ENCODE measurements at places on chromosomes 13 and 19. TPM values are rescaled to one million over a fixed set of nuclear protein-coding genes. Genes with fewer than 3 reads are reported as not detected.
A peak's percentile ranks its signal among the peaks of the same experiment; 100 is the strongest.

DNA sequence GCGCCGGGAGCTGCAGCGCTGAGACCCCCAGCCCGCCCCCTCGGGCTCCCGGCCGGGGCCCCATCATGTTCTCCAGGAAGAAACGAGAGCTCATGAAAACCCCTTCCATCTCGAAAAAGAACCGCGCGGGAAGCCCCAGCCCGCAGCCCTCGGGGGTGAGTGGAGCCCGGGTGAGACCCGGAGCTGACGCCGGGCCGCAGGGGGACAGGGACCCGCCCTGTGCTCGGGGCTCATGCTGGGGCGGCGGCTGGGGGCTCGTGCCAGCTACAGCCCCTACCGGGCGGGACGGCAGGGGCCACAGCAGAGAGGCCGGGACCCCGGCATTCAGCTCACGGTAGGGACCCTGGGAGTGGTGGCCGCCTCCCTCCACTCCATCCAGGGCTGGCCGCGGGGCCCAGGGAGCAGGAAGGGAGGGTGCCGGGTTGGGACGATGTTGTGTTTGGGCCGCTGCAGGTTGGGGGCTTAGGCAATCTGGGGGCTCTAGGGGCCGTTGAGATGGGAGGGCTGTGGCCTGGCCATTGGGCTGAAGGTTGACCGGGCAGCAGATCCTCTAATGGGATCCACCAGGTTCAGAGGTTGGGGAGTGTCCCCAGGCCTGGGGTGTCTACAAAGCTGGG, 482 bp downstream of the ARHGAP45 start:
- H3K36me3 ChIP-seq = no peaks in the 10 kb centered on the region
- DNase-seq = no peak
- H3K4me1 ChIP-seq = peaks cover 34% of the 10 kb centered on the region
- H3K27me3 ChIP-seq = peaks cover 70% of the 10 kb centered on the region
- H3K27ac ChIP-seq = no peak overlapping the region
- H3K4me3 ChIP-seq = peak overlapping the region; percentile 11

DNA sequence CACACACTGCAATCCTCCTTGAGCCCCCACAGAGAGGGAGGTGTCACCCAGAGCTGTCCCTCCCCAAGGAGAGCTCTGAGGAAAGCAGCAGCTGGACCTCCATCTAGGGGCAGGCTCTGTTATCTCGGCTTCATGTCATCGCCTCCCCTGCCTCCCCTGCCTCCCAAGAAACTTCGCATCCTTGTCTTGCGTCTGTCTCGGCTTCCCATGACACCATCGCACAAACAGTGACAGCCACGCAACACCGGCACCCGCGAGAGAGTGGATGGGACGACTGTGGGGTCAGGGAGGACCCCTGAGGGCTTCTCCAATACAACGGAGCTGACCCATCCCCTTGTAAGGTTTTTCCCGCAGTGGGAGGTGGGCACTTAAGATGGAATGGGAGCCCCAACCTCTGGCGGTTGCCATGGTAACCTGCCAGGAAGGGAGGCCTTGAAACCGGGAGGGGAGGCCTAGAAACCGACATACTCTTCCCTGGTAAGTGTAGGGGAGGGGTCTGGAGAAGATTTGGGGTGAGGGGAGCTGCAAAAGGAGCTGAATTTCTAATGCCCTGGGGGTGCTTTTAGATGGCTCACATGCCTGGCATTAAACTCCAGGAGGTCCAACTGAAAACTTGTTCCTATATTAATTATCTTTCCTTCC, 16.3 kb downstream of the TLE2 start:
- peaks cover 8% of the 10 kb centered on the region for H3K36me3 ChIP-seq
- H3K4me3 ChIP-seq = no peak overlapping the region
- no peaks in the 10 kb centered on the region for H3K27me3 ChIP-seq
- no peaks in the 10 kb centered on the region for H3K4me1 ChIP-seq
- no peak for DNase-seq

DNA sequence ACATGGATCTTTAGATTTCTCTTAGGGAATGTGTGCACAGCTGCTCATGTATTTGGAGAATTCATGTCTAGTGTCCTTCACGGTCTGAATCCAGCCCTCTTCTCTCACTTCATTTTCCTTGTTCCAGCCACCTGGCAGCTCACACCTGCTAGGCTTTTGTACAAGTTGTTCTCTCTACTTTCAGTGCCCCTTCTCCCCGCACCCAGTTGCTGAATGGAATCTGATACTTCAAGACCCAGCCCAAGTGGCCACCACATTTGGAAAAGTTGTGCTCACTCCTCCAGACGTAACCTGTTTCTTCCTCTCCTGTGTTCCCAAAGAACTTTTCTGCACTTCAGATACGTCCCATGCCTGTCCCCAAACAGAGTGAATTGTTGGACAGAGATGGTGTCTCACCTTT, 235.6 kb downstream of the SHISA2 start:
- H3K4me1 ChIP-seq = 0 out of 2 replicates have a peak, but pooled peaks cover 5% of the 10 kb centered on the region
- no peaks in the 10 kb centered on the region for H3K27me3 ChIP-seq
- no peak overlapping the region for H3K27ac ChIP-seq
- no peaks in the 10 kb centered on the region for H3K36me3 ChIP-seq
- DNase-seq = no peak
- no peak overlapping the region for H3K4me3 ChIP-seq

DNA sequence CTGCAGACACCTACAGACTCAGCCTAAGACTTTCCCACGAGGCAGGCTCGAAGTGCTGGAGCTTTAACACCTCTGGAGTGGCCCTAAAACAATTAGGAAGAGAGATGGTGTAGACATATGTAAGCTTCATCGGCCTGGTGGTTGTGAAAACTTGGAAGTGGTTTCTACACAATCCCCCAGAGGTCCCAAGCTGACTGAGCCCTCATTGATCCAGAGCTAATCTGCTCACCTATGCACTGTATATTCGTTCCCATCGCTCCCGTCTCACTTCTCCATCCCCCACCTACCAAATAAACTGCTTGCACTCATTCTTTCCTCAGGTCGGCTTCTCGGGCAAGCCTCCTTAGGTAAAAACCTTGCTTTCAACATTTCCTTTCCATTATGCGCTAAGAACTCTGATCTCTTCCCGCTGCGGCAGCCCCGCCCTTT, 767 bp upstream of the ZNF793 start:
- H3K36me3 ChIP-seq = no peaks in the 10 kb centered on the region
- H3K27me3 ChIP-seq = no peaks in the 10 kb centered on the region
- no peaks in the 10 kb centered on the region for H3K4me1 ChIP-seq
- H3K4me3 ChIP-seq = no peak overlapping the region
- no peak for DNase-seq
- H3K27ac ChIP-seq = no peak overlapping the region

DNA sequence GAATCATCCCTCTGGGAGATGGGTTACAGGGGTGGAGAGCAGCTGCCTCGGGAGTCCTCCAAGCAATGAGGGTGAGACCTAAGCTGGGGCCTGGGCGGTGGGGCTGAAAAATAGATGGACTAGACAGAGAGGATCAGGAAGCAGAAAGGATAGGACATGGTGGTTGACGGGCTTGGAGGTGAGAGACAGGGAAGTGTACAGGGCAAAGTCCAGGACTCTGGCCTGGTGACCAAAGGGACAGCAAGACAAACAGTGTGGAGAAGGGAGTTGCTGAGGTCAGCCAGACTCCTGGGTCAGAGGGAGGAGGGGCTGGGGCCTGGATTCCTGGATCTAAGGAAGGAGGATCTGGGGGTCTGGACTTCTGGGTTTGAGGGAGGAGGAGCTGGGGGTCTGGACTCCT, 5.5 kb downstream of the PHLDB3 start:
- DNase-seq = no peak
- H3K4me3 ChIP-seq = no peak overlapping the region

ZNF578 gene
- total RNA-seq = 0.58 TPM

- H3K4me1 ChIP-seq = no peaks in the 10 kb centered on the region
- no peak overlapping the region for H3K27ac ChIP-seq
- no peaks in the 10 kb centered on the region for H3K36me3 ChIP-seq
- no peak overlapping the region for H3K4me3 ChIP-seq
- no peaks in the 10 kb centered on the region for H3K27me3 ChIP-seq
- DNase-seq = no peak
Observed at GRCh38 chr13:63838366-63839110, 2422.9 kb upstream of the PCDH20 start.

- H3K4me1 ChIP-seq = no peaks in the 10 kb centered on the region
- no peaks in the 10 kb centered on the region for H3K36me3 ChIP-seq
- no peak overlapping the region for H3K27ac ChIP-seq
- H3K27me3 ChIP-seq = no peaks in the 10 kb centered on the region
- no peak overlapping the region for H3K4me3 ChIP-seq
Observed at GRCh38 chr13:40595693-40596092, 70.7 kb downstream of the FOXO1 start.

GRCh38 chr13:36979361-36980050, 19.6 kb downstream of the ALG5 start:
- no peak overlapping the region for H3K4me3 ChIP-seq
- H3K27ac ChIP-seq = peak overlapping the region; percentile 63
- DNase-seq = peak; percentile 58
- H3K4me1 ChIP-seq = peaks cover 16% of the 10 kb centered on the region

PTH2 gene
- total RNA-seq = not detected

DNA sequence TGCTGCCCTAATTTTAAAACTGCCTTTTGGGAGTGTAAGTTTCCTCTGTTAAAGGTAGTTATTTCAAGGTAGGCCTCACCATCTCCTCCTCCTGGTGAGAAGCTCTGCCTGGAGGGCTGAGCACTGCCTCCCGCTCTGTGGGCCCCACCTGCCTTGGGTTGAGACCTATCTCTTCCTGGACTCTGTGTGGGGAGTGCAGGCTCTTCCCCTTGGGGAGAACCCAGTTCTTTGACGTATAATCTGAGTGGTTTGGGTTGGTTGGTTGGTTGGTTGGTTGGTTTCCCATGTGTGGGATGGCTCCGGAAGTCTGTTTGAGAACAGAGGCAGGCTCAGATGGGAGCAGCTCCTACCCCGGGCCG, 39.1 kb downstream of the ACTN4 start:
- no peaks in the 10 kb centered on the region for H3K27me3 ChIP-seq
- H3K36me3 ChIP-seq = peaks cover 62% of the 10 kb centered on the region
- no peak for DNase-seq

FCGBP gene
- under 0.01 TPM for total RNA-seq

DNA sequence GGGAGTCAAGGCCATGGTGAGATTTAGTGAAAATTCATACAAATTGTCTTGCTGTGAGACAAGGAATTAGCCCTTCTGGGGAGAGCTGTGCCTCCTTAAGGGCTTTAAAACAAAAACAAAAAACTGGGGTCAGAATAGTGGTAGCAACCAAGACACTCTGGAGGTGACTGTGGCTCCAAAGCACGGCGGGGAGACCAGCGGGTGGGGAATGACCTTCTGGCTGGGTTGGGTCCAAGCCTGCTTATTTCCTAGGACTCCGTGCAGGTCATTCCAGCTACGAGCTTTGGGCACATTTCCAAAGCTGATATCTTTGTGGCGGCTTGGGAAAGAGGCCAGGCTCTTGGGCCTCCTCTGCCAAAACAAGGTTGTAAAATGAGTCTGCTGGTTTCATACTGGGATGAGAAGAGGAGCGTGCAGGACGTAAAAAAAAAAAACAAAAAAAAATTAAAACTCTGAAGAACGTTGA, 348.3 kb downstream of the UQCRFS1 start:
- no peak overlapping the region for H3K4me3 ChIP-seq
- no peak overlapping the region for H3K27ac ChIP-seq
- no peaks in the 10 kb centered on the region for H3K27me3 ChIP-seq
- no peaks in the 10 kb centered on the region for H3K4me1 ChIP-seq
- no peaks in the 10 kb centered on the region for H3K36me3 ChIP-seq

- H3K4me3 ChIP-seq = no peak overlapping the region
- H3K36me3 ChIP-seq = no peaks in the 10 kb centered on the region
- H3K4me1 ChIP-seq = 0 out of 2 replicates have a peak, but pooled peaks cover 5% of the 10 kb centered on the region
- H3K27me3 ChIP-seq = no peaks in the 10 kb centered on the region
Observed at GRCh38 chr13:44068737-44069136, 189.0 kb downstream of the LACC1 start.

CLEC17A gene
- not detected for total RNA-seq

ZNF320 gene
- 13.3 TPM for total RNA-seq

GRCh38 chr13:25819856-25820530, 231.8 kb downstream of the SHISA2 start:
- no peaks in the 10 kb centered on the region for H3K36me3 ChIP-seq
- H3K4me1 ChIP-seq = 0 out of 2 replicates have a peak, but pooled peaks cover 5% of the 10 kb centered on the region
- H3K27ac ChIP-seq = no peak overlapping the region
- DNase-seq = no peak
- no peak overlapping the region for H3K4me3 ChIP-seq

TSSK6 gene
- total RNA-seq = 0.74 TPM

CCL25 gene
- total RNA-seq = not detected

DNA sequence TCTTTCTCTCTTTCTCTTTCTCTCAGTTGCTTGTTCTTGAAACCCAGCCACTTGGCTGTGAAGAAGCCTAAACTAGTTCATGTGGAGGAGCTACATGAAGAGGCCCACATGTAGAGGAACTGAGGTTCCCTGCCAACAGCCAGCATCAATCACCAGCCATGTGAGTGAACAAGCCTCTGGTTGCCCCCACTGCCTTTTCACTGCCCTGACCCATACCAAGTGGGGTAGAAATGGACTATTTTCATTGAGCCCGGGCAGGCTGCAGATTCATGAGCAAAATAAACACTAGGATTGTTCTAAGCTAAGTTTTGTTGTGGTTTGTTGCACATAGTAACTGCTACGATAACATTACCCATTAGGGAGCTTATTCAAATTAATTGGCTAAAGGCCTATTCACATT, 78.7 kb upstream of the FAM216B start:
- DNase-seq = no peak
- no peaks in the 10 kb centered on the region for H3K27me3 ChIP-seq
- no peaks in the 10 kb centered on the region for H3K36me3 ChIP-seq
- peaks cover 7% of the 10 kb centered on the region for H3K4me1 ChIP-seq
- no peak overlapping the region for H3K27ac ChIP-seq
- H3K4me3 ChIP-seq = no peak overlapping the region

DNA sequence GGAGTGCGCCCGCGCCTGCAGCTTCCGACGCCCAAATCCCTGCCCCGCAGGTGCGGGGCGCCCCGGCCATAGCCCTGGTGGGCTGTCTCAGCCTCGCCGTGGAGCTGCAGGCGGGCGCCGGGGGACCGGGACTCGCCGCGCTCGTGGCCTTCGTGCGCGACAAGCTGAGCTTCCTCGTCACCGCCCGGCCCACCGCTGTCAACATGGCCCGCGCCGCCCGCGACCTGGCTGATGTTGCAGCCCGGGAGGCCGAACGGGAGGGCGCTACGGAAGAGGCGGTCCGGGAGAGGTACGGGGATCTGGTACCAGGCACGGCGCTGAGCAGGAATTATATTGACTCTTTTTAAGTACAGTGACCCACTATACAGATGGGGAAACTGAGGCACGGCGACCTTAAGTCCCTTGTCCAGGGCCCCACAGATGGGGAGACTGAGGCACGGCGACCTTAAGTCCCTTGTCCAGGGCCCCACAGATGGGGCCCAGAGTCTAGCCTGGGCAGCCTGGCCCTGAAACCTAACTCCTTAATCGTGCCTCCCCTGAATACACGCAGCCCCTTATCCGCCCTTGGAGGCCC, 586 bp downstream of the MRI1 start:
- H3K27ac ChIP-seq = no peak overlapping the region
- H3K4me3 ChIP-seq = peak overlapping the region; percentile 73
- peaks cover 70% of the 10 kb centered on the region for H3K36me3 ChIP-seq
- H3K27me3 ChIP-seq = no peaks in the 10 kb centered on the region

PODNL1 gene
- not detected for total RNA-seq

All from SJSA1 (cell line).